ENCODE measurements at places on chromosomes 7 and 10. TPM values are rescaled to one million over a fixed set of nuclear protein-coding genes. Genes with fewer than 3 reads are reported as not detected.

DNA sequence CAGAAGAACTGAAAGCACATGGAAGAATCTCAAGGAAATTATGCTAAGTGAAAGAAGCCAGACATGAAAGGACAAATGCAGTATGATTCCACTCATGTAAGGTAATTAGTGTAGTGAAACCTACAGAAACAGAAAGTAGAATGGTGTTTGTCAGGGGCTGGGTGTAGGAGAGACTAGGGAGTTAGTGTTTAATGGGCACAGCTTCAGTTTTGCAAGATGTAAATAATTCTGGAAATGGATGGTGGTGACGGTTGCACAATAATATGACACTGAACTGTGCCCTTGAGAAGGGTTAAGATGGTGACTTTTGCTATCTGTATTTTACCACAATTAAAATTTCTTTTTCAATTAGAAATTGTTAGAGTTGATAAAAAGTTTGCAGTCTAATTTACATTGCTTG lies 157.3 kb upstream of the ADCY1 start:
- DNase-seq: no peak

FAM131B gene
- polyA plus RNA-seq: 43.6 TPM

LRIT1 gene
- not detected for polyA plus RNA-seq

DNA sequence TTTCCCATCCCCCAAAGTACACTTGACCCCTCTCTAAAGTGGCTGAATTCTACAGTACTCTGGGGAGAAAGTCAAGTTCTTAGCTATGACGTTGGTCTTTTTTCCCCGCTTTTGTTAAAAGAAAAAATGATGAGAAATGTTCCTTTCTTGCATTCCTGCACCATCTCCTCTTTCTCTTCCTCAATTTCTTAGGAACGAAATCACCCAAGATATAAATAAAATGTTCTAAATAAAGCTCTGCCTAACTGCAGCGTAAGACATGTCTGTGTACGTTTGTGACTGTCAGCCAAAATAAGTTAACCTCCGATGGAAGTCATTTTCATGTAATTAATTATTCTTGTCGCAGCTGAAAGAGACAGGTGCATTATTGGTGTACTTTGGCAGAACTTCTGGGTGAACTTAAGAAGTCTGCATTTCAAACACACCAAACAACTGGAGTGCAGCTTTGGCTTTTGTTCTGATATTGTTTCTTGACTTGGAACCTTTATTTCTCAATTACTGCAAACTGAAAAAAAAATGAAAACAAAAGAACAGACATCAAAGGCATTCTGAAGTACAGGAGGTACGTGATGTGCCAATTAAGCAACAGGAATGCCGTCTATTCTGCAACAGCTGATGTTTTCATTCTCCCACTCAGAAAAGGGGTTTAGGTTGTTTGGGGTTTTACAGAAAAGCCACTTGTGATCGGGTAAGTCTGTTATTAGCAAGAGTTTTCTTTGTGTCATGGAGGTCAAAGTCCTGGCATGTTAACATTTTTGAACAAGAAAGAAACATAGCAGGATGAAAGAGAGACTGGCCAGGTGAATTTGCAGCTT lies 82.4 kb upstream of the SDK1 start:
- DNase-seq: no peak

GRCh38 chr7:130948822-130949221 lies 214.8 kb upstream of the KLF14 start:
- DNase-seq: no peak
